ENCODE measurements at places on chromosomes 12 and 14.

DNA sequence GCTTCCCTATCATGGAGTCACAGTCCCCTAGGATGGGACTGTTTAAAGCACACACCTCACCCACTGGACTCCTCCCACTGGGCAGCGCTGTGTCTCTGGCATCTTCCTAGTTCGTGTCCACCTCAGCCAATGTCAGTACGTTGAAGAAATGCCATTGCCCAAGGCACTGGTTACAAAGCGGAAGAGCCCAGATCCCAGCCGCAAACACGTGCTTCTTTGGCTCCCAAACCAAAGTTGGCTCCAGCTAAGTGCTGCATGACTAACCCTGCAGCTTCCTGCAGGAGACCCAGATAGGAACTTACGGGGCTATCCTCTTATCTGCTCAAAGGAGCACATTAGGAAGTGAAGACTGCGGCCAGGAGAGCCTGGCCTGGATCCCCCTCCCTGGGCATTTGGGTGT lies 9.3 kb downstream of the SYNE3 start:
- DNase-seq: no peak

- peak; percentile 52 for DNase-seq
Observed at GRCh38 chr12:32365473-32366064, 33.8 kb upstream of the FGD4 start.

GRCh38 chr14:100604121-100604501 lies 16.9 kb upstream of the BEGAIN start:
- no peak for DNase-seq

DNA sequence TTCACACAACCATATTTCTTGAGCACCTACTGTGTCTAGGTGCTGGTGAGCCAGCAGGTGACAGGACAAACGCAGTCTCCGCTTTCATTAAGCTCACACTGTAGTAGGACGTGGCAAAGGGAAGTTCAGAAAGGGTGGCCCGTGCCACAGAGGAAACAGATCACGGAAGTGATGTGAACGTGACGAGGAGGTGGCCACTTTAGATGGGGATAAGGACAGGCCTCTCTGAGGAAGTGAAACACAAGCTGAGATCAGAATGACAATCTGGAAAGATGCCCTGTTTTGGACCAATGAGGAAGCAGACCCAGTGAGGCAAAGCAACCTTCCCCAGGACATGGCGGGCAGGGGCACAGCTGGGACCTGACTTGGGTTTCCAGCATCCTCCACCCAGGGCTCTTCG lies 127.4 kb upstream of the PRMT8 start:
- DNase-seq: peak; percentile 9

DNA sequence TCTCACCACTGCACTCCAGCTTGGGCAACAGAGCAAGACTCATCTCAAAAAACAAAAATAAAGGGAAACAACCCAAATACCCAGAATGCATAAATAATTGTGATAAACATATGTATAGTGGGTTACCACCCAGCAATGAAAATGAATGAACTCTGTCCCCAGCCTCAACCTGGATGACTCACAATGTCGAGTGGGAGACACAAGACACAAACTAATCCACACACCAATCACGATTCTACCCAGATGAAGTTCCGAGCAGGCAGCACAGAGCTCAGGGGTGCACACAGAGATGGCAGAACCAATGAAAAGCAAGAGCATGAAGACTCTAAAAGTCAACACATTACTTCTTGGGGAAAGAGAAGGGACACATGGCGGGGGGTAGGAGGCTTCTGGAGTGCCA lies 27.1 kb downstream of the ABCB9 start:
- DNase-seq: no peak

GRCh38 chr12:130016194-130016593 lies 112.4 kb upstream of the TMEM132D start:
- DNase-seq: no peak

- no peak for DNase-seq
Observed at GRCh38 chr14:75984674-75985073, 889 bp upstream of the IFT43 start.

DNA sequence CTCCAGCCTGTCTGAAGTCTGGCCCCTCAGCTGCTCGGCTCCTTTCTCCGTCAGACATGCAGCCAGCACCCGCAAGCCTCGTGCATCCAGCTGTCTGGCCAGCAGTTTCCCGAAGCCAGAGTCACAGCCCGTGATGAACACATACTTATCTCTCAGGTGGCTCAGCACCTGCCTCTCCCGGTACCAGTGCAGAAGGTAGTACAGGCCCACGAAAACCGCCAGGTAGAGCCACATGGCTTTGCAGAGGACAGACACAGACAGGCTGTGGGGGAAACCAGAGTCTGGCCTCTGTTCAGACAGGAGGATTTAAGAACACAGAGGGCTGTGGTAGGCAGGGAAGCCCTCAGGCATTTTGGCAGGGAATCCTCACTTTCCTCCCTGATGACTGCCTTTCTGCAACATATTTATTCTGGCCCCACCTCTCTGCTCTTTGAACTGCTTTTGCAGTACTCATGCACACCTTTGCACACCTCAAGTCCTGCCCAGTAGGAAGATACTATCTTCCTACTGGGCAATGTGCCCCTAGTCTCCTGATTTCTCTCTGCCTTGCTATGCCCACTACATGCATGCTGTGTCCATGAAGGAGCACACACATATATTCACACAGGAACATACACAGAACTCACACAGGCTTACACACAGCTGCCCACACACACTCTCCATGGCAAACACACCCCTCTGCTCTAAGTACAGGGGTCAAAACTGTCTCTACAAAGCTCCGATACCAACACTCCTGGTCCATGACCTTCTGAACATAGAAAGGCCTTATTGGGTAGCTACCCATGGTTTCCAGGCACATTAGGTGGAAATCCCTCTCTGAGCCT lies at the start of gene RDH16:
Gene RDH16 (minus strand): TSS at position 380 of the 824 bp plus-strand sequence. CDS start 146 bp downstream, at position 234.
- DNase-seq: no peak

DNA sequence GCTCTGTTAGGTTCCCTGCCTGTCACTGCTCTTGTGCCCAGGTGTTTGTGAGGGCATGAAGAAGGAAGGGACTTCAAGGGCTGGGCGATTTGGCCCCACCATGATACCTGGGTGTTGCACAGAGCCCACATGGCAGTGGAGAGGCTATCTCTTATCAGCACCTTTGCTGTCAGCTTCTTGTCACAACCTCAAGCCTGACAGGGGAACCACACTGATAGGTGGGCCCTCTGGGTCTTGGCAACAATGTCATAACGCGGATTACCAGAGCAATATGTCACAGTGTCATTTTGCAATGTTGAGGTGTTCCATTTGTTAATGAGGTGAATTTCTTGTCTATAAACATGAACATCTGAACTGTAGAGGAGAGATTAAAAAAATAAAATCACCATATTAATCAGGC lies 22.9 kb upstream of the CACNA1C start:
- no peak for DNase-seq

- no peak for DNase-seq
Observed at GRCh38 chr12:76375470-76375869, 27.3 kb upstream of the BBS10 start.

GRCh38 chr14:65252482-65253255 lies 150.4 kb upstream of the MAX start:
- no peak for DNase-seq
